Cortex of kidney (tissue), 1 donor: ENCODE measurements at places on chromosomes 3 and 15.

- DNase-seq = no peak
Measured at GRCh38 chr3:58566398-58567250, 10.6 kb downstream of the FAM107A start.

- DNase-seq = no peak
Measured at GRCh38 chr15:36008719-36009118, 462.8 kb upstream of the DPH6 start.

GRCh38 chr3:38226273-38226672 is 39.3 kb upstream of the SLC22A13 start:
- no peak for DNase-seq

GRCh38 chr3:9955067-9955502 is 2.9 kb upstream of the PRRT3 start:
- DNase-seq = no peak

DNA sequence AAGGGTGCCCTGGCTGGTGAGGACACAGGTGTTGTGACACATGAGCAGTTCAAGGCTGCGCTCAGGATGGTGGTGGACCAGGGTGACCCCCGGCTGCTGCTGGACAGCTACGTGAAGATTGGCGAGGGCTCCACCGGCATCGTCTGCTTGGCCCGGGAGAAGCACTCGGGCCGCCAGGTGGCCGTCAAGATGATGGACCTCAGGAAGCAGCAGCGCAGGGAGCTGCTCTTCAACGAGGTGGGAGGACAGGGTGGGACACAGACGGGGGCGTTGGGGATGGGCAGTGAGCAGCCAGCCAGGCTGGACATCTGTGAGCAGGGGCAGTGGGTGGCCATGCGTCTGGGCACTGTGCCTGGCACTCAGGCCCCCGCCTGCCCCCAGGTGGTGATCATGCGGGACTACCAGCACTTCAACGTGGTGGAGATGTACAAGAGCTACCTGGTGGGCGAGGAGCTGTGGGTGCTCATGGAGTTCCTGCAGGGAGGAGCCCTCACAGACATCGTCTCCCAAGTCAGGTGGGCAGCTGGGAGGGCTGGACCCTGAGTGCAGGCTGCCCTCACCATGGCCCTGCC is 10.3 kb downstream of the ANKRD63 start:
- no peak for DNase-seq

- no peak for DNase-seq
Measured at GRCh38 chr3:14555835-14556234, 15.7 kb upstream of the GRIP2 start.

- DNase-seq = no peak
Measured at GRCh38 chr3:134363381-134363755, 10.9 kb downstream of the AMOTL2 start.

GRCh38 chr3:107868449-107868848 is 222.4 kb downstream of the CD47 start:
- DNase-seq = no peak

- no peak for DNase-seq
Measured at GRCh38 chr15:80325206-80325605, 73.2 kb upstream of the CTXND1 start.

DNA sequence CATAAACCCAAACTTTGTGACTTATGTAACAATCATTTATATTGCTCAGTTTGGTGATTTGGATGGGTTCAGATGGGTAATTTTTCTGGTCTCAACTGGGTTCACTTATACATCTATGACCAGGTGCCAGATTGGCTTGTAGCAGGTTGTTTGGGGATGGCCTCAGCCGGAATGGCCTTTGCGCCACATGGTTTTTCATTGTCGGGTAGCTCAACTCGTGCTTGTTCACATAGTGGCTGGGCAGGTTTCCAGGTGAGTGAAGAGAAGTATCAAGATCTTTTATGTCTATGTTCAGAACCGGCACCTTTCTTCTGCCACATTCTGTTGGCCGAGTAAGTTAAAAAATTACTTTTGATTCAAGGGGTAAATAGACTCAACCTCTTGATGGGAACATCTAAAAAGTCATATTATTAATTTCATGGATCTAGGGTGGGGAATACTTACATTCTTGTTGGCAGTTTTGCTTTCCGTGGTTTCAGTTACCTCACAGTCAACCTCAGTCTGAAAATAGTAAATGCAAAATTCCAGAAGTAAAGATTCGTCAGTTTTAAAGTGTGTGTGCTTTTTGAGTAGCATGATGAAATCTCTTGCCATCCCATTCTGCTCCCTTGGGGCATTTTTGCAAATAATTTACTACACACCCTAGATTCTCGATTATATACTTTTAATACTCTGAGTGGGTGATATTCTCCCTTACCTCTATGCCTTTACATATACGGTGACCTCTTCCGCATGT is 745.7 kb upstream of the CCDC54 start:
- DNase-seq = no peak

- DNase-seq = no peak
Measured at GRCh38 chr3:117427081-117427480, 717.5 kb downstream of the TUSC7 start.

DNA sequence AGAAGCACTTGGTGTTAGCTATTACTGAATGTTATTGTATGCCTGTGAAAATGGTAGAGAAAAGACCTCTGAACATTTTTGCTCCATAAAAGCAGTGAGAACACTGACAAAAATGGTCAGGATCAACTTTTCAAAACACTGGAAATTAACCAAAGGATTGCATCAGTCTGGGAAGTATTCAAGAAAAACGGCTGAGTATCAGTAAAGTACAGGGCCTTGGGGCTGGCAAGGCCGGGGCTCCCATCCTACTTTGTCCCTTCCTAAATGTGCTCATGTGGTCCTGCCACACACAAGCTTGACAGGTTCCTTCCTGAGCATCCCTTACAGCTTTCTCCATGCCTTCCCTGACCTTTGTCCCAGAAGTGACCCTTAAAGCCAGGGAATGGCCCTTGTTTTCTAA is 84.0 kb downstream of the CFAP20DC start:
- DNase-seq = no peak

DNA sequence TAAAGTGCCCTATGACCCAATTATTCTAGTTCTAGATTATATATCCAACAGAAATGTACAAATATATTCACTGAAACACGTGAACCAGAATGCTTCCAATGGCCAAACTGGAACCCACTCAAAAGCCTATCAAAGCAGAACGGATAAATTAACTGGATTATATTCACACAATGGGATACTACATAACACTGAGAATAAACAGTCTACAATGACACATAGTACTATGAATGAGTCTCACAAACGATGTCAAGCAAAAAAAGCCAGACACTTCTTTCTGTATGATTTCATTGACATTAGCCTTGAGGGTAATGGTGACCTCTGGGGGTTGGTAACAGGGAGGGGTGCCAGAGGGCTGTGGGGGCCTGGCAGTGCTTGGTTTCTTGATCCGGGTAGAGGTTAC is 50.9 kb upstream of the HACD2 start:
- DNase-seq = no peak

DNA sequence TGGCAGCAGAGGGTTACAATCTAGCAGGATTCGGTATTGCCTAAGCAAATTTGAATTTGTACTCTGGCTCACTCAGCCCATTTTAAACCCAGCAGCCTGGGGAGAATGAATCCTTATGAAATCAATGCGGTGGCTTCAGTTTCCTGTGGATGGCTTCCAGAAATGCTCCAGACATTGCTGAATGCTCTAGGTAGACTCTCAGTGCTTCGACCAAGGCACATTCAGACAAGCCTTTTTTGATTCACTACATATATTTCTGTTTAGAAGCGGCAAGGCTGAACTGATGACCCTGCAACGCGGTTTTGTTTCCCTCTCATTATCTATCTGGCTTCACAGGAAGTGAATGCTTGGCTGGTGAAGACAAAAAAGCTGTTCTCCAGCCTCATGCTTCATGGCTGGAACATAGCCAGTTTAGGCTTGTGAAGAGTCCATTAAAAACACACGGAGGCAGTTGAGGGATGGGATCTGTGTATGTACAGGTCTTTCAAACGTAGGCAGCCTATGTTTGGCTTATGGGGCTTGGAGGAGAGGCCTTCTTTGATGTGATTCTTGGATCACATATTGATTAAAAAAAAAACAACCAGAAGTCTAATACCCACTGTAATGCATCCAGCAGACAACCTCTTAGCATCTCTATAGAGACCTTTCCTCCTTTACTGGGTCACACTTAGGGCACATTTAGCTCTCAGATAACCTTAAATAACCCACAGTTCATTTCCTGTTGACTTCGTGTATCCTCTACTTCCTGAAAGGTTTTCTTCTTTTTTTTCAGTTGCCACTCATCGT is 400.2 kb upstream of the TBL1XR1 start:
- DNase-seq = no peak

GRCh38 chr3:12922306-12922705 is 80.9 kb upstream of the RPL32 start:
- no peak for DNase-seq

GRCh38 chr15:54083501-54083900 is 105.3 kb downstream of the UNC13C start:
- no peak for DNase-seq

- no peak for DNase-seq
Measured at GRCh38 chr15:39581242-39581792, 438 bp downstream of the THBS1 start.

- no peak for DNase-seq
Measured at GRCh38 chr15:39254181-39254580, 326.7 kb upstream of the THBS1 start.

DNA sequence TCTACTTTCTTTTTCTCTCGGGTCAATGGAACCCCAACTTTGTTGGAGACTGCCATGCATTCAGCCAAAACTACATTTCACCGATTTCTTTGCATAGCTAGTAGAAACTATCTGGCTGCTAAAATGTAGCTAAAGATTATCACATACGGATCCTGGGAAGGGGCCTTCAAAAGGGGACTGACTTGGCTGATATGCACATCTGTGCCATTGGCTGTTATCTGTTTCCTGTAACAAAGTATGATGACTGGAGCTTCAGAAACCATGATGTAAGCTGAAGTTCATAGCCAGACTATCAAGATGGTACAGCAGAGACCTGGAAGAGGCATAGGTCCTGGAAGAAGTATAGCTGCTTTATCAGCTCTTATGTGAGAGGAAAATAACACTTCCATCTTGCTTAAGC is 179.1 kb downstream of the NSUN3 start:
- no peak for DNase-seq

DNA sequence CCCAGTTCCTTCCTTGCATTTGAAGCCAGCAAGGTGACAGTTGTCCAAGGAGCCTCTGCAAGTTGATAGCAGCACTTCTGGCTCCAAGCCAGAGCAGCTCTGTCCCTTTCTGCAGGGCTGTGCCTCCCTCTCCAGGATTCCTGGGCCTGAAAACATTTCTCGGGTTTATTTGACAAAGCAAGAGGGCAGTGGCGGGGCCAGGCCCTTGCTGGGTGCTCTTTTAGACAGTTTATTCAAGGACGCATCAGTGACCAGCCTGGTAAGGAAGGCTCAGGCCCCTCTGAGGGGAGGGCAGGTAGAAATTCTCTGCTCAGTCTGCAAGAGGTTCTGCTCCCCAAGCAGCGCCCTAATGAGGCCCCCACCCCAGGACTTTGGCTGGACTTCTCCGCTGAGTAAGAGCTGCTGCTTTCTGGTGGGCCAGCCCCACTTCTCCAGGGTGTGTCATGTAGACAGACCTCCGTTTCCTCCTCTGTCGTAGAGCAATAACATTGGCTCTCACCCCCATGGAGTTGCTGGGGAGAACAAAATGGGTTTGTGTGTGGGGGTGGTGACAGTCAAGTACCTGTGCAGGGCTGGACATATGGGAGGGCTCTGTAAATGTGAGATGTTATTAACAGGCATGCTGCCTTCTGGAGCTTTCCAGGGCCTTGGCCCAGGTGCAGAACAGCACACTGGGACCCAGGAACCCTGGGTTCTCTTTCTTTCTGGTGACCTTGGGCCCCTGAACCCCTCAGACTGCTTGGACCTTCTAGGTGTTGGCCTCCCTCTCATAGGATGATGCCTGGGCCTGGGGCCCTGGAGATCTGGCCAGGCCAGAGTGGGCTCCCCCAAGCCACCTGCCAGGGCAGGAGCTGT is 146.2 kb upstream of the TLE3 start:
- no peak for DNase-seq

GRCh38 chr3:67657192-67657591 is 2.8 kb upstream of the SUCLG2 start:
- no peak for DNase-seq

DNA sequence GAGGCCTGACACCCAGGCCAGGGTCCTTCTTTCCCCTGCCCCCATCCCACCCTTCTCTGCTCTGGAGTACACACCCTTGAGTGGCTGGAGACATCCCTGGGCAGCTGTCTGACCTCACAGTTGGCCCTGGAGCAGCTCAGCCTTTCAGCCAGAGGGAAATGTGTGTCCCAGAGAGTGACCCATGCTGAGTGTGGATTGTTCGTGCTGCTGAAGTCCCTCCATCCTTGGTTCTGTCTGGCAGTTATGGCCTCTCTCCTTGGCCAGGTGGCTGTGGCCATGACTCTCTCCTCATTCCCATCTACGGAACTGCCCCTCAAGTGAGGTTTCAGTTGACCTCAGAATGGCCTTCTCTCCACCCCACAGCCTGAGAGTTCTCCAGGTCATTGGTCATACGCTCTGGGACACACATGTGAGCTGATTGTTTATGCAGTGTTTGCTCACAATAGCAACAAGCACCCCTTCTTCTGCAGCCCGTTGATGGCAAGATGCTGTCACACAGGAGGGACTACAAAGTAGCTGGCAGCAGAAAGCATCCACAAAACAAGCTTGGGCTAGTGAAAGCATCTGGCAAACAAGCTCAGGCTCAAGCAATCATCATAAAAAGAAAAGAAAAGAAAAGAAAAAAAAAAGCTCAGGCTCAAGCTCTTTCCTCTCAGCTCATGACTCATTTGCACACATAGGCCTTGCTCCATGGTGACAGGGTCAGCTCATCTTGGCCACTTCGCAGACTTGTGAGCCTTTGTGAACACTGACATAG is 55.3 kb upstream of the ITGA11 start:
- DNase-seq = no peak

DNA sequence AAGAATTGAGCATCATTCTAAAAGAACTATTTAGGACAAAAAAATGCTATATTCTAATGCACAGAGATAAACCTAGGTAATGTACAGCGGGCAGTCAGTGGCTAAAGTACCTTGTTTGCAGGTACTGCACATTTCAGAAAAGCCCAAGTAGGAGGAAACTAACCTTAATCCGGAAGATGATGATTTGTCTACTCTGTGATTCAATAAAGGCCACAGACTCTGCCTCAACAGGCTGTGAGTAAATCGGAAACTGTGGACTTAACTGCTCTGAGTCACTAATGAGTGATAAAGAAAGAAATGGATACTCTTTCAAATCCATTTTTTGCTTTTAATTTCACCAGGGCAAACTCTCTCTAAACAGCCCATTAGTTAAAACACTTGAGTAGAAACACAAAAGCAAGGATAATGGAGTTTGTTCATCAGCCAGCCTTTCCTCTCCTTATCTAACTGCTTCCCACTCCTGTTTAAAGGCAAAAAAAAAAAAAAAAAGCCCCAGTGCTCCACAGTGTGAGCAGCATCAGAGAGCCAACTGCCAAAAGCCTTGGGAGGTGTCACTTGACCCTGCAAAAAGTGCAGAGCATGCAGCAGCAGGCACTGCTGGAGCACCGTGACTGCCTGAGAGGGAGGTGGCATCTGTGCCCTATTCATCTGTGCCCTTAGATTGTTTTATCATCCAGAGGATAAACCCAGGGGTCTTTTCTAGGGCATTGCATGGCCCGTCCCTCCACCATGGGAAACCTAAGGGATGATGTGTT is 187.7 kb downstream of the SATB1 start:
- DNase-seq = no peak

GRCh38 chr3:159273070-159273469 is 471.2 kb downstream of the MFSD1 start:
- DNase-seq = no peak
